Immature natural killer cell (primary cell): ENCODE measurements at places on chromosomes 5 and 9.

- no peak for DNase-seq
Observed at GRCh38 chr5:39857041-39857440, 432.3 kb upstream of the DAB2 start.

DNA sequence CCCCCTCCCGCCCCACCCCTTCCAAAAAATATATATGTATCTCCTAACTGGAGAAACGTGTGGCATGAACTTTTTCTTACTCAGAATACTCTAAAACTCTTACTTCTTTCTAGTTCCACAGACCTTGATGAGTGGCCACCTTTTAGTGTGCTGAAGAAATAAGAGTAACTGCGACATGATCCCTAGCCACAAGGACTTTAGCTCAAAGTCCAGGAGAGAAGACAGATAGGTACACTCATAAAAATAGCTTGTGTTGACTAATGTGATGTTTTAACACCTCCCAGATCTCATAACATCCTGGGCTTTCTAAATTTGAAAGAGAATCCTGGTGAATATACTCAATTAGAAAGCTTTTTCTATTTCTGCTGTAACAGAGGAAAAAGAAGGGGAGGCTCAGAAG is 1005.0 kb upstream of the DMAC1 start:
- no peak for DNase-seq

DNA sequence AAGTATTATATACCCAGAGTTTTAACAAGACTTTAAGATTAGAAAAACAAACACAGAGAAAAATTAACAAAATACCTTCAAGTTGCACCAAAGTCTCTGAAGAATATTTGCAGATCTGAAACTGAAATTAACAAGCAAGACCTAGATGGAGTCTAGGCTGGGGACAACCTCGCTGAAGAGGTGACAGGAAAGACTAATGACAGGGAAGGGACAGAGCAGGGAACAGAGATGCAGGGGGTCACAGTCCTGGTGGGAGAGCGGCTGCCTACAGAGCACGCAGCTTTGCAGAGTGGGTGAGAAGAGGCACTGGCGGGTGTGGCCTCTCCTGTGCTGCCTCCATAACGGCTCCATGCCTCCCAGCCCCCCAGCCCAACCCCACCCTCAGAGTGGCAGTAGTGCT is 13.5 kb downstream of the RETREG1 start:
- DNase-seq, result no peak

DNA sequence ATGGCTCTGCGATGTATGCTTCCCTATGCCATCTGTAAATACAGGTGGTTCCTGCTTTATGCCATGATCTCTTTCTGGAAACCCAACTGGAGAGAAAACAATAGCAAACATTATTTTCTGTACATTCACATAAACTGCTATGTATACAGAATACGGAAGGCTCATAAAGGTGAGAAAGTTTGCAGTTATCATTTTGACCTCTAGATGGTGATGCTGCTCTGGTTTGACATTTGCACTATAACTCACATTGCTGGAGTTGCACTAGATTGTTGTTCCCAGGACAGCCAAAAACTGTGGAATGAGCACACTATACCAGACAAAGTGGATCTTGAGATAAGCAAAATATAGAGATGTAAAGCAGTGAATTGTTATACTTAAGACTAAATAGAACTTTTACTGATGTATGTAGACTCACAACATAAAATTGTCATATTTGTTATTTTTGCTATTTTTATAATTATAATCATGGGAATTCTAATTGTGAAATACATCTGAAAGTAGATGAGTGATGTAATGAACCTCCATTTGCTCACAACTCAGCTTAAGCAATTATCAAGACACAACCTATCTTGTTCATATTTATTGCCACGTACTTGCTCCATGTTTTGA is 246.5 kb downstream of the PTPRD start:
- no peak for DNase-seq

DNA sequence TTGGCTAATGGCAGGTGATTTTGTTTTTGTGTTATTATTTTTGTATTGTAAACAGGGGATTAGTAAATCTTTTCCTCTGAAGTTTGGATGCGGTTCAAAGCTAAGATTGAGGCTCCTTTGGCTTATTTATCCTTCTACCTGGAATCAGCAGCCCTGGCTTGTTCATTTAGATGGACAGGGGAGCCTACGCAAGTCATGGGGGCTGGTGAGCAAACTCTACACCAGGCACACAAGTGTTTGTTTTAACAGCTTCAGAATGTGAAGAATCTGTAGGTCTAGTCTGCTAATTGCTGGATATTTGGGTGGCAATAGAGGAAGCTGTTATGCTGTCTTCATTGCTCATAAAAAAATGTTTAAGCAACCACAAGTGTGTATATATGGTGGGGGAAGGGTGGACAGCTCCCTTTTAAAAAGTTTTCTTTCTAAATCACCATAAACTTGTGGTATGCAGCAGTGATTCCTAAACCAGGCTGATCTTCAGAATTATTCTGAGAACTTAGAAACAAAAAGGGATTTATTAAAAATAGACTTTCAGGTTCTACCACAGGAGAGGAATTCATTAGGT is 20.7 kb downstream of the ZNF462 start:
- DNase-seq, result no peak

GRCh38 chr5:81303563-81303962 is 2.2 kb downstream of the ZCCHC9 start:
- no peak for DNase-seq

DNA sequence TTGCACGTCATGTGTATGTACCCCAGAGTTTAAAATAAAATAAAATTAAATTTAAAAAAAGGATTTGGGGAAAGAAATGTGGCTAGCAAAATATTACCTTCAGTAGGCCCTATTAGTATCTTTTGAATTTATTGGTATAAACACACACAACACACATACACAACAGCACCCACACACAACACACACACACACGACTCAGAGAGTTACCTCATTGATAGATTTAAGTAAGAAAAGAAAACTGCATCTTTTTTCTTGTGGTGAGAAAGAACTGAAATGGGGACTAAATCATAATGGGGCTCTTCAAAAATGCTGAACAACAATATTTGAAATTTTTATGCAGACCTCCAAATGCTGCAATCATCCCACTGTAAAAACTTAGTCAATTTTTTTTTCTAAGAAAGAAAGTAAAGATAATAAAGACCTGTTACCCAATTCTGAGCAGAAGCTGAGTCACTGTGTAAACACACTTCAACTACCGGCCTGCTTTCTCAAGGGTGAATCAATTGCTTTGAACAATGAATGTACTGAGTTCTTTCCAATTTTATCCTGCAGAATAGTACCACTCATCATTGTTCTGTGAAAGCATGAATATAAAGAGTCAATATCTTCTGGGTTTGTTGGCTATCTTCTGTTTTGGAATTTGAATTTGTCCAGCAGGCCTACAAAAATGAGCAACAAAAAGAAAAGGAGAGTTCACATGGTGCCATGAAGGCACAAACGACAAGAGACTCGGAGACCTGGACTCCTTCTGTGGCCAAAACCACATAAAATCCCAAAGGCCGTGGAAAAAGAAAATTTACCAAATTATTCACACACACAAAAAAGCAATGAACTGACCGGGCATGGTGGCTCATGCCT is 57.9 kb upstream of the CCNG1 start:
- no peak for DNase-seq

GRCh38 chr9:91905991-91906469 is 44.0 kb downstream of the ROR2 start:
- peak; percentile 71 for DNase-seq

DNA sequence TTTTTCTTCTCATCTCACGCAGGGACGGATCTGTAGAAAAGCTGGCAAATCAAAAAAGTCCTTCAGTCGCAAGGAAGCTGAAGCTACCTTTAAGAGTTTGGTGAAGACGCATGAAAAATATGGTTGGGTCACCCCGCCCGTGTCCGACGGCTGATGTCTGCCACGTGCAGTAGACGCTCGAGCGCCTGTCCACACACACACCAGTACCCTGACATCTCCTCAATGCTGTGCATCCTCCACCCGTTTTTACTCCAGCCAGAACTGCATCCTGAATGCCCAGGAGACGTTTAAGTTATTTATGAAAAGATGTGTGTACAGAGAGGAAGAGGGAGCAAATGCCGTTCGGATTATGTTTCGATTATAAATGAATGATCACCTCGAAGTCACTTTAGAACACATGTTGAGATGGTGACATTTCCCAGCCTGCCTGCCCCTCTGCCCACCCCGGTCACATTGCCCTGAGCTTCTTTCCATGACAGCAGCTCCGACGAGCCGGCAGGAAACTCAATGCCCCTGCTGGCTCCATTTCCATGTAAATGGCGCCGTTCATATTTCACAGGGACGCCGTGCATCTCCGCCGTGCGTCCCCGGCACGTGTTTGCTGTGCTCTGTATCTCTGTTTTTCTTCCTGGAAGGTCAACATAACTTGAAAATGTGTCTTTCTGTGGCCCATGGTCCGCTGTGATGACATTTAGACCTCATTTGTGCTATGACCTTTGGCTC is 42.7 kb downstream of the UBE2QL1 start:
- DNase-seq, result no peak

DNA sequence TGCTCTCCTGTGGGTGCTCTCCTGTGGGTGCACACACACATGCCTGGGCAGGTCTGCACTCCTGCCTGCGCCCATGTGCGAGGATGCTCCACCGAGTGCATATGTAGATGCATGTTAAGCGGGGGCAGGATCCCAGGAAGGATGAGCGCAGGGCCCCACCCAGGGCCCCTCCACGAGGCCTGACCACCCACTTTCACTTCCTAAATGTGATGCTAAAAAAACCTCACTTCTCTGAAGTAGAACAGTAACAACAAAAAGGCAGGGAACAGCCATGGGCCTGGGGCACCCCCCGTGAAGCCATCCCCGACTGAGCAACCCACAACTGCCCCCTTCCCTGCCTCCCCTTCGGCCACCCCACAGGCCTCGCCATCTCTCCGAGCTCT is 48.2 kb upstream of the SARDH start:
- DNase-seq, result no peak

DNA sequence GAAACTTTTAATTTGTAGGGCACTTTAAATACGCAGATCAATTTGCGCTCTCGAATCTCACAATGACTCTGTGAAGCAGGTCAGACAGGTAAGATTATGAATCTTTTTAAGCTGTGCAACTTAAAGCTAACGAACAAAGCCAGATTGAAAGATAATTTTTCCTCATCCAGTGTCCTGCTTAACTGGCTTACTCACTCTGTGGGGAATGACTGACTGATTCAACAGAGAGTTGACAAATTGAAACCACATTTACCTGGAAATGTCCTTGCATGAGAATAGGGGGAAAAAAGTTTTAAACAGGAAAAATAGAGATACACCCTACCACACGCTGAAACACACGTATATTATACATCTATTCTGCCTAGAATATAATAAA is 187.9 kb downstream of the MAN2A1 start:
- DNase-seq, result no peak

GRCh38 chr9:105116052-105116868 is 128.2 kb upstream of the SLC44A1 start:
- no peak for DNase-seq

GRCh38 chr5:114325541-114325940 is 36.3 kb upstream of the KCNN2 start:
- no peak for DNase-seq

DNA sequence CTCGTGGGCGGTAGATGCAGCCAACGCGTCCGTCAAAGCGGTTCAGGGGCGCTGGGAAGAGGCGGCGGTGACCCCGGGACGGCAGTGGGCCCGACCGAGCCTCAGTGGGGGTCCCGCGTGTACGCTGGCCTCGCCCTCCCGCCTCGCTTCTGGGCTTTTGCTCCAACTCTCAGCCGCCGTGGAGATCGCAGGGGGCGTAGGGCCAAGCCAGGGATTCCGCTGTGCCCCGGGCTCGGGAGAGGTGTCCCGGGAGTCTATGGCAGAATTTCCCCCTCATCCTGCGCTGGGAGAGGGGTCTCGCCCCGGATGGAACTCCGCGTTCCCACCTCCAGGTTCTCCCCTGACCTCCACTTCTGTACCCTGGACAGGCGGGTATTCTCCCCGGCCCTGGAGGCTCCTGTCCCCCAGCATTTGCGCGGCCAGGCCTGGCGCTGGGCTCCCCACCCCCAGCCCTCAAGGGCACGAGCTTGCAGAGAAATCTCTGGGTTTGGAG is 131.9 kb downstream of the MRPL36 start:
- DNase-seq, result no peak

DNA sequence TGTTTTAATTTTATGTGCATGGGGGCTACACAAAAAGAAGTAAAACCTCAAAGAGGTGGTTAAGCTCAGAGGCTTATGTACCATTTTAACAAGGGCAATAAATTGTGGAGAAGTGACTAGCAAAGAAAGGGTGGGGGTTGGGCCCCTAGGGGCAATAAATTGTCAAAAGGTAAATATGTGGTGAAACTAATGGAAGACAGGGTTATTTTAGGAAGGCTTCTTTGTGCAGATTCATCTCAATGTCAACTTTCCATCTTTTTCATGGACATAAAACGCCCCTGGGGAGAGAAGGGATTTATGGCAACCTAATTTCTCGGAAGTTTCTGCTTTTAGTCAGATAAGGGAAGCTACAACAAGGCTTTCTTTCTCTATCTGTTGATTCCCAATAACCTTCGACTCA is 42.5 kb upstream of the GOLM1 start:
- DNase-seq, result no peak

DNA sequence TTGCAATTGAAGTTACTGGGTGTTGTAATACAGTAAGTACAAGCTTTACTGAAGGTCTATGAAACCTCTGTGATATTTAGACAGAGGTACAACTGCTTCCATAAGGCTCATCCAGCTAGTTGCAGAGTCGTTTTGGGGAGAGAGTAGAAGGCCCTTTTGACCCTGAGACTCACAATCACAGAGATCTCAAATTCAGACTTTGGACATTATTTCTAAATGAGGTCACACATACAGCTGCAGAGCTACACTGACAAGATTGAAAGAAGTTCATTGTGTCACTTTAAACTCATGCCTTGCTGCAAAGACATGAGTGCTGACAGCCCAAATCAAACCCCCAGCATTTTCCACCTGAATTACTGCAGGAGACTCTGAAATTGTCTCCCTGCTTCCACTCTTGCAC is 205.9 kb upstream of the TMEM161B start:
- no peak for DNase-seq

- DNase-seq, result no peak
Observed at GRCh38 chr9:35741740-35742139, 7.3 kb downstream of the GBA2 start.

DNA sequence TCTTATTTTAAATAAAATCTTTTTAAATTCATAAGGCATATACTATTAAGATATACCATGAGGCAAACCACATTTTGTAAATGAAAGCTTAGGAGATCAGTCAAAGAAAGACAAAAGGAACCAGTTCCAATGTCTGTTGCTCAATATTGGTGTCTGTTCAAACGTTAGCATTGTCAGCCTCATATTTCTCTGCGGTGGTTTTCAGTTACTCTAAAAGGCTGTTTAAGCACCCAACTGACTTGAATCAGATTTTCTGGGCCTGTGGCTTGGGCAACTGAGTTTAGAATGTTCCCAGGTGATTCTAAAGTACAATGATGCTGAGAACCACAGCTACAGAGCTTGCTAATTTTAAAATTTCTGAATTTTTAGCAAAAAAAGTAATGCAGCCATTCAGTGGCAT is 166.3 kb upstream of the KIF2A start:
- no peak for DNase-seq

DNA sequence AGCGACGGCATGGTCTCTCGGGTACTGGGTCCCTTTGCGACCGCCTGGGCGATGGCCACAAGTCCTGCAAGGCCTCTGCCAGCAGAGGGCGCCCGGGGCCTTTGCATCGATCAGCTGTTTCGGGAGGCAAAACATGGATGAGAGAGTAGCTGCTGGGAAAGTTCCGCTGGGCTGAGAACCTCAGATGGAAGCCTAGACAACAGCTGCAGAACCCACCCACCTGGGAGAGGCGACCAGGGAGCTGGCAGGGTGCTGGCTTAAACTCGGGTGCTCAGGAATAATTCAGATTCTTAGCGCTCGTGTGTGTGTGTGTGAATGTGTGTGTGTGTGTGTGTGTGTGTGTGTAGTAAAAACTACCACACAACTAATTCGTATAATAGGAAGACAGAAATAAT is 50.0 kb downstream of the TRIM32 start:
- DNase-seq, result no peak

GRCh38 chr5:179315356-179315890 is 29.8 kb downstream of the ADAMTS2 start:
- DNase-seq, result no peak
